ENCODE measurements at places on chromosomes 5 and 9. TPM values are rescaled to one million over a fixed set of nuclear protein-coding genes. Genes with fewer than 3 reads are reported as not detected.
A peak's percentile ranks its signal among the peaks of the same experiment; 100 is the strongest.

Gene LHX2
- not detected for total RNA-seq

Gene PFN3
- not detected for total RNA-seq

DNA sequence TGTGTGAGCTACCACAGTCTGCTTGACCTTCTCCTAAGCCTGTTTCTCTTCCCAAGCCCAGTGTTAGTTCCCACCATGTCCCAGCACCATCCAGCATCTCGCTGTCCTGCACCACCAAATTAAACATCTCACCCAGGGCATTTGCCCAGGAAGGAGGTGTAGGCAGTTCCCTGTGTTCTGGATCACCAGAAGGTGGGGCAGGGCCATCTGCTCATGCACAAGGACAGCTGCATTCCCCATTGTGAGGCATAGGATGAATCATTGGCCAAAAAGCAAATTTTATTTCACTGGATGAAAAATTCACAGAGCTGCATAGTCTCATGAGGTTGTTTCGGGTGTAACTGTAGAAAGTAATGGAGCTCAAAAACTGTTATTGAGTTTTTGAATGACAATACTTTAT, 89.5 kb upstream of the GRIA1 start:
- peak; percentile 45 for DNase-seq
- H3K36me3 ChIP-seq: no peaks in the 10 kb centered on the region
- no peaks in the 10 kb centered on the region for H3K27me3 ChIP-seq
- H3K4me1 ChIP-seq: peaks cover 3% of the 10 kb centered on the region
- no peak overlapping the region for H3K27ac ChIP-seq

- no peak for DNase-seq
- H3K4me3 ChIP-seq: no peak overlapping the region
- no peaks in the 10 kb centered on the region for H3K27me3 ChIP-seq
- H3K27ac ChIP-seq: no peak overlapping the region
These were observed 21.1 kb downstream of the RGS7BP start for GRCh38 chr5:64526734-64527439.

DNA sequence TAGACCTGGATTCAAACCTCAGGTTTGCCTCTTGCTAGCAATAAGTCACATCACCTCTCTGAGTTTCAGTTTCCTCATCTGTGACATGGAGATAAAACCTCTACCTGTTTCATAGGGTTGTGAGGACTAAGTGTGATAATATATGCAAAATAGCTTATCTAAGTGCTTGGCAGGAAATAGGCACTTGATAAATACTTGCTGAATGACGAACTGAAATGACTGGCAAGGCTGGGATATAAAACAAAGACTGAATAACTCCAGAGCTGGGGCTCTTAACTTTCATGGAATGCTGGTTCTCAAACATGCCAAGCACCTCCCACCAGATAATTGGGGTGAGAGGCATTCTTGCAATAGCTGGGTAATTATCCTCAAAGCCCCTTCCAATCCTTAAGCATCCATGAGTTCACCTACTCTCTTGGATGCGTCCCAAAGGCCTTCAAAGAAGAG, 87.6 kb downstream of the ADRB2 start:
- peaks cover 65% of the 10 kb centered on the region for H3K4me1 ChIP-seq
- DNase-seq: peak; percentile 74
- H3K36me3 ChIP-seq: no peaks in the 10 kb centered on the region
- no peaks in the 10 kb centered on the region for H3K27me3 ChIP-seq

Data from osteoblast (primary cell).